ENCODE measurements at places on chromosomes 16 and 17.
A peak's percentile ranks its signal among the peaks of the same experiment; 100 is the strongest.

DNA sequence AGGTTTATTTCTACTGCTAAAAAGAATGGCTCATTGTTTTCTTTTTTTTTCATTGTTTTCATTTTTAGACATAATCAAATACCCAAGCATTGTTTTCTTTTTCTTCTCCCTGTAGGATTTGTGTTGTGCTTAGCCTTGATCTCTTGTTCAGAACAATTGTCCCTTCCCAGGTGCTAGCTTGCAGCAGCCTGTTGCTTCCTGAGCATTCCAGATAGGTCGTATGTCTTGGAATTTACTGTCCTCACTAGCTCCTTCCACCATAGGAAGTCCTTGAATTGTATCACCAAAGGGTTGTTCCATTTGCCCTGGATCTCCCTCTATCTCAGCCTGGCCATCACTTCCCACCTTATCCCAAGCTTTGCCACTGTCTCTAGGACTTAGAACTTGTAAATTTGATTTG, 10.0 kb upstream of the VPS4A start:
- DNase-seq, result no peak

- DNase-seq, result no peak
Measured at GRCh38 chr17:19958023-19958422, 19.6 kb downstream of the AKAP10 start.

- no peak for DNase-seq
Measured at GRCh38 chr17:27980043-27980442, 62.4 kb upstream of the NLK start.

DNA sequence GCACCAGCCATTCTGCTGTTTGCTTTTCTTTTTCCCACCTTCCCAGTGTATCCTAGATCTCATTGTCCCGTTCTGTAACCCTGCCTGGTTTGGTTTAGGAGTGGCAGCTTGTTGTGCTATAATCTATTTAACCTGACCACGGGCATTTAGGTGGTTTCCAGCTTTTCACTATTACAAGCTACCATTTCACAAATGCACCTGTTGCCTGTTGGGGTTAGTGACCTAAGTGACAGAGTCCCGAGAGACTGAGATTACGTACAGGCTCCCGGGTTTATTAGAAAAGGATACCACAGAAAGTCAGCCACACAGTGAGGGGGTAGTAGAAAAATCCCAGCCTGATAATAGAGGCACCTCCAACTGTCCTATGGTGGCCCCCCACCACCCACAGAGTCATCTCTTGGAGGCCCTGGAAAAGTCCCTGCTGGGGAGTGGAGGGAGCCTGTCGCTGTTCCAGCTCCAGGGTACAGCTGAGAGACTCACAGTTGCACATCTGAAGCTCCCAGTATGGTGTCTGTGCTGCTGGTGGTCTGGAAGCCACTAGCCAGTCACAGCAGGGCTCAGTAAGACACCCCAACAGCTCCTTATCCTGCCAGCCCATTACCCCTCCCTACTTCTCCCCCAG, 21.2 kb downstream of the CLEC16A start:
- DNase-seq, result peak; percentile 32

DNA sequence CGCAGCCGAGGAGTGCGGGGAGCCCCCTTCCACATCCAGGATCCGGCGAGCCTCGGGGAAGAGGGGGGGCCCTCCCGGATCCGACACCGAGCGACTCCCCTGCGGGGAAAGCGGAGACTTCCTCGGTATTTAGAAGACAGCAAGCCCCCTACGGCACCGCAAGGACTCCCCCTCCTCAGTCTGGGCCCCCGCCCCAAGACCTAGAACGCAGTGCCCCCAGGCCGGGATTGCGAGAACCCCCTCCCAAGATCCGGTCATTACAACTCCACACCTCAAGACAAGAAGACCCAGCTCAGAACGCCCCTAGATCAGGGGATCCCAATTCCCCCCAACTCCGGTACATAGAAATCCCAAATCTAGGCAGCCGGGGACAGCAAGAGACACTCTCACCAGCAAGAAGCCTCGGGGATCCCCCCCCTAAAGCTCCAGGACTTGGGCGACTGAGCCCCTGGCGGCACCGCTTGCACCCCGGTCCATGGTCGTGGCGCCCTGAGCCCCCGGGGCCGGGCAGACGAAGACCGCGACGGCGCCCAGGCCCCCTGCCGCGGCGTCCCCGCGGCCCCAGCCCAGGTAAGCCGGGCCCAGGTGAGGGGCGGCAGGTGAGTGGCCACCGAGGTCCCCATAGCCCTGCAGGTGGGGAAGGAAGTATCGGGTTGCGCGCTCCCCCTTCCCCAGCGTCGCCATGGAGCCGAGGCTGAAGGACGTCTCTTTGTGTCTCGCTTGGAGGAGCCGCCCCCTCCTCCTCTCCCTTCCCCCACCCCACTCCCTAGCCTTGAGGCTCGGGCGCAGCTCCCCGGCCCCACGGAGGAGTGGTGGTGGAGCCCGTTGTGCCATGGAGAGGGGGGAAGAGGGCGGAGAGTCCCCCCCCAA, 641 bp downstream of the SBK1 start:
- DNase-seq, result no peak

DNA sequence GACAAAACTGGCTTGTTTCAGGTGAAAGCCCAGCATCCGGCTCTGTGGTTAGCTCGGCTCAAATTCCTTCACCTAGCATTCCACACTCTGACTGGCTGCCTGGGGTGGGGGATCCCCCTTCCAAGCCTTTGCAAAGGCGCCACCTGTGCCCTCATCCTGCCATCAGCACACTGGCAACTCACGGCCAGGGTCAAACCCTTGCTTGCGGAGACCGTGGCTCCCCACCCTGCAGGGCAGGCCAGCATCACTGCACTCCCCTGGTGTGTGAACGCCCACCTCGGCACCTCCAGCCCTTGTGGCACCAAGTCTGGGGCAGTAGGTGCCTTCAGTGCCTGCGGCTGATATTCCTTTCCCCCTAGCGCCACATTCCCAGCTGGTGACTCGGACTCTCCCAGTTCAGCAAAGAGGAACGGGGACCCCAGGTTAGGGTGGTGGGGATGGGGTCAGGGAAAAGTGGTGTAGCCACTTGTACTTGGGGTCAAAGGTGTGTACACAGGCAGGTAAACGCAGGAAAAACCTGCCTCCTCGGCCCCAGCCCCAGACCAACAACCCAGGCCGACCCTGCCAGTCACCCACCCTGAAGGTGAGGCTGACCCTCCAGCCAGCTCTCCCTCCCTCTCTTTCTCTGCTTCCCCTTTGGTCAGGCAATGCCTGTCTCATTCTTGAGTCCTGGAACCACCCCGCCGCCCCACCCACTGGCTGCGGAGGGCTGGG, 1.1 kb downstream of the FLII start:
- no peak for DNase-seq

DNA sequence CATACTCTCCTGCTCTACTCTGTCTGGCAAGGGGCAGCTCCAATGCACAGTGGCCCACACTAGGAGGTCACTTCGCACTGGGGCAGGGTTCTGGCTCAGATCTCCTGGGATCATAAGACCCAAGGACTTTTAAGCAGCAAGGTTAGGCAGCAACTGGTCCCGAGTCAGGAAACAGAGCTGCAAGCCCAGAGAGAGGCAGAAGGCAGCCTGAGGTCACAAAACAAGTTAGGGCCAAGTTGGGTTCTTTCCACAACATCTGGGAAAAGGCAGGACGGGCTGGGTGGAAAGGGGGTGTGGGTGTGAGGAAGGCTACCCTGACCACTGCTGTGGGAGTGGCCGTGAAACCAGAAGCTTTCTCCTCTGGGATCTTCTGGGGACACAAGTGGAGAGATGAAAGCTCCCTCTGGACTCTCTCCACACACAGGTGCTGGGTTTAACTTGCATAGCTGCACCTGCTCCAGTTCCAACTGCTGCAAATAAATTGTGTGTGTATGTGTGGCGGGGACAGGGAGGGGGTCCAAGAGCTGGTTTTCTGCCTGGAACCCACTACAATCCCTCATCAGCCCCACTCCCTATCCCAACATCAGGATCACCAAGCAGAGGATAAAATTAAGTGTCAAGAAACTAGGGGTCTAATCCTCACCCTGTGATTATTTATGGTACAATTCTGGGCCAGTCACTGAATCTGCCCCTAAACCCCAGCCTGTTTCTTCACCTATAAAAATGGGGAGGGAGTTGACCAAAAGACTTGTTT, 8.0 kb upstream of the TSPOAP1 start:
- no peak for DNase-seq

Measured in stimulated activated naive CD4-positive, alpha-beta T cell treated with Interleukin-2 at 50 U/mL for 16 hours (primary cell).